Regular cardiac myocyte (primary cell): ENCODE measurements at places on chromosomes 2 and 18. TPM values are rescaled to one million over a fixed set of nuclear protein-coding genes. Genes with fewer than 3 reads are reported as not detected.

Gene PJVK
- 0.77 and 1.7 TPM in 2 replicates for total RNA-seq

Gene R3HDM1
- total RNA-seq: 6.2 and 6.5 TPM in 2 replicates

Gene TFCP2L1
- total RNA-seq: 0.19 and 0.28 TPM in 2 replicates

Gene MEP1B
- total RNA-seq: under 0.01 TPM in 1 of 2 replicates, not detected in the other

Gene MC4R
- under 0.01 TPM in 1 of 2 replicates, not detected in the other for total RNA-seq

Gene CCDC141
- 0.19 and 0.56 TPM in 2 replicates for total RNA-seq

Gene ALLC
- total RNA-seq: under 0.01 TPM in 1 of 2 replicates, not detected in the other

Gene SERPINB11
- total RNA-seq: not detected in 2 replicates

Gene SCN9A
- total RNA-seq: 20.3 and 22.0 TPM in 2 replicates

Gene SERPINB4
- total RNA-seq: not detected in 2 replicates

Gene KIAA1328
- 3.3 and 5.1 TPM in 2 replicates for total RNA-seq

Gene MC5R
- under 0.01 TPM in 1 of 2 replicates, not detected in the other for total RNA-seq

Gene TET3
- 1.7 and 2.5 TPM in 2 replicates for total RNA-seq

Gene ACADL
- under 0.01 TPM in 1 of 2 replicates, not detected in the other for total RNA-seq

Gene POTEJ
- total RNA-seq: not detected in 2 replicates

Gene CNTNAP5
- total RNA-seq: under 0.01 TPM in 2 replicates

Gene SESTD1
- total RNA-seq: 20.5 and 24.8 TPM in 2 replicates

Gene B4GALT6
- total RNA-seq: 2.8 and 3.6 TPM in 2 replicates

Gene ACOXL
- under 0.01 TPM in 1 of 2 replicates, not detected in the other for total RNA-seq

Gene TANK
- 69.6 and 82.6 TPM in 2 replicates for total RNA-seq

Gene PHOSPHO2
- total RNA-seq: 1.3 and 2.8 TPM in 2 replicates

Gene CPO
- under 0.01 TPM in 1 of 2 replicates, not detected in the other for total RNA-seq

Gene C2orf15
- total RNA-seq: 0.19 and 0.28 TPM in 2 replicates

Gene ZBTB14
- 10.4 and 12.7 TPM in 2 replicates for total RNA-seq

Gene LHCGR
- total RNA-seq: not detected in 2 replicates

Gene ZNF892
- total RNA-seq: 4.0 and 4.8 TPM in 2 replicates

Gene AQP12A
- total RNA-seq: not detected in 2 replicates

Gene KLF7
- 13.6 and 18.6 TPM in 2 replicates for total RNA-seq

Gene PHLPP1
- total RNA-seq: 4.2 and 4.6 TPM in 2 replicates

Gene EFHD1
- 1.9 and 2.0 TPM in 2 replicates for total RNA-seq

Gene ANKZF1
- 23.0 and 57.8 TPM in 2 replicates for total RNA-seq

Gene HOXD13
- not detected in 2 replicates for total RNA-seq

Gene ATP8B1
- total RNA-seq: 86.8 and 112 TPM in 2 replicates
